ENCODE measurements at places on chromosomes 13 and 19.
A peak's percentile ranks its signal among the peaks of the same experiment; 100 is the strongest.

- no peak for DNase-seq
These were observed 310.0 kb downstream of the TEX29 start for GRCh38 chr13:111630406-111630805.

- DNase-seq, result peak; percentile 15
These were observed 195.5 kb downstream of the RGCC start for GRCh38 chr13:41652735-41653361.

DNA sequence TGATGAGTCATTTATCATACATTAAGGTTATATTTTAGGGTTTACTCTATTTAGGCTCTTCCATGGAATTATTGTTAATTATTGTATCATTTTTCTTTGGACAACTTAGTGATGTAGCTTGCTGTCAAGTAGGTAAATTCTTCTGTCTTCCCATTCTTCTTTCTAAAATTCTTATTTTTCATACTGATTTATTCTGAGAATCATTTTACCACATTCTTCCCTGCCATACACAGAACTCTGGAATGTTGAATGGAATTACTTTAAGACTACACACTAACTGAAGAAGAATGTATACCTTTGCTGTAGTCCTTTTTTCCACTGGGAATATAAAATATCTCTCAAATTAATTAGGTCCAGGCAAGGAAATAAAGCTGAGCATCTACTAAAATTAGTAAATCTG lies 24.5 kb upstream of the SLC7A1 start:
- no peak for DNase-seq

- peak; percentile 89 for DNase-seq
These were observed 1.5 kb upstream of the PNPLA6 start for GRCh38 chr19:7533925-7534480.

DNA sequence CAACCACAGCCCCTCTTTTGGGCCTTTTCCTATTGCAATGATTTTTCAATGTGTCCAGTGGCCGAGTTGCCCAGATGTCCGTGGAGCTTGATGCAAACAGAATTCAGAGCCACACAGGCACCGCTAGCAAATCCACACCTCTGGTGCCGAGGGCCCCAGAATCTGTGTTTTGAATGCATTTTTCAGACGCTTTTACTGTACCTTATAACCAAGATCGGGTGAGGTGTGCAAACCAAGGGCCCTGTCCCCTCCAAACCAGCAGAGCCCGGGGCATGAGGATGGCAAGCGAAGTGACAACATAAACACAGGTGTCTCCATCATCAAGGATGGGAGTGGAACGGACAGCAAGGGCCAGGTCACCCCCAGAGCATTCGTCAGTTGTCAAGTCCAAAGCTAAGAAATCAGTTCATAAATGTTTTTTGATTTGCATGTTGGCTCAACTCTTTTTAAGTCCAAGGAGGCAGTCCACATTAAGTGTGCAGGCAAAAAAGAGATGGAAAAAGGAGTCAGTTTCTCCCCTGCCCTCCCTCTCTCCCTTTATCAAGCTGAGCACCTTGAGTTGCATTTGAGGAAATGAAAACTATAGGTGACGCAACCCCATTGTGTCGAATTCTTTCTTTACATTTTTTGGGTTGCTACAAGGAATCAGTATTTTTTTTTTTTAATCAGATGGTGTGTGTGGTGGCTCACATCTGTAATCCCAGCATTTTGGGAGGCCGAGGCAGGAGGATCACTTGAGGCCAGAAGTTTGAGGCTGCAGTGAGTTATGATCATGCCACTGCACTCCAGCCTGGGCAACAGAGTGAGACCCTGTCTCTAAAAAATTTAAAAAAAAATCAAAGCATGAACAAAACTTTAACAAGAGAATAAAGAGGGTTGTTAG lies 2.9 kb downstream of the CCDC8 start:
- no peak for DNase-seq

GRCh38 chr13:113146750-113147149 lies 11.7 kb upstream of the PROZ start:
- DNase-seq, result no peak

- no peak for DNase-seq
These were observed 24.1 kb upstream of the WDFY2 start for GRCh38 chr13:51559946-51560735.

- DNase-seq, result no peak
These were observed 63.3 kb downstream of the POU4F1 start for GRCh38 chr13:78540058-78540457.

GRCh38 chr19:12994701-12995595 lies at the start of gene NFIX:
NFIX (plus strand) TSS chr19:12995475; CDS start chr19:12995838, 363 bp downstream.
- DNase-seq, result no peak

GRCh38 chr13:99396446-99396845 lies 89.2 kb upstream of the GPR183 start:
- no peak for DNase-seq

GRCh38 chr13:45335397-45336024 lies 5.5 kb downstream of the TPT1 start:
- no peak for DNase-seq

GRCh38 chr13:28717170-28717569 lies 1.6 kb downstream of the SLC46A3 start:
- DNase-seq, result no peak

DNA sequence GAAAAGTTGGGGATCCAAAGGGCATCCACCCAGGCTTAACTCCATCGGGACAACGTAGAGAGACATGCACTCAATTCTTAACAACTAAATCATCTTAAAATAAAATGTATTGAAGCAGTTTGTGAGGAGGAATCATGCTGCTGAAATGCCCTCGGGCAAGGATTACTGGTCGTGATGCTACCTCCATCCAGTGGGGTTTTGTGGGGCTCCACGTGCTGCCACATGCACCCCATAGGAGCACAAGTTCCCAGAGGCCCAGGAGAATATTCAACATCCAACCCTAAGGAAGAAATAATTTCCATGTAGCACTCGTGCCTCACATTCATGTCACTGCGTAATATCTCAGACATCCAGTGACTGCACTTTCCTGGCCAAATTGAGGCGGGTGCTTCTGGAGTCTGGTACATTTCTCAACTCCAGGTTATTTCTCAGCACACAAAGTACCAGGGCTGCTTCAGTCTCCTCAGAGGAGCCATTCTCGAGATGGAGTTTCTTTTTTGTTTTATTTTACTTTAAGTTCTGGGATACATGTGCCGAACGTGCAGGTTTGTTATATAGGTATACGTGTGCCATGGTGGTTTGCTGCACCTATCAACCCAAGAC lies 429.8 kb downstream of the FOXO1 start:
- no peak for DNase-seq

DNA sequence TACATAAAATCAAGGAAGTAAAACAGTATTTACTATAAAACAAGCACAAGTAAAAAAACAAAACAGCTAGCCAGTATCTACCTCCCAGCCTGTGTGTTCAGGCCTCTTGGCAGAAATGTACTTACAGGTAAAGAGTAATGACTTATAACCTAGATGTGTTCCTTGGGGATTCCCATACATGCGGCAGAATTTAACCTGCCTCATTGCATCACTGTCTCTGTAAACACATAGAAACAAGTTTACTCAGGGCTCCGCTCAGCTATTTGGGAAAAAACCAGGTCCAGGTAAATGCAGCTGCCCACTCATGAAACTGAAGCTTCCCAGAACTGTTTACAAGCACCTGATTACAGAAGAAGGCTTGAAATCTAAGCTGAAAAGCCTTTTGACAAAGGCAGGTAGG lies 50.7 kb upstream of the SERP2 start:
- DNase-seq, result no peak

DNA sequence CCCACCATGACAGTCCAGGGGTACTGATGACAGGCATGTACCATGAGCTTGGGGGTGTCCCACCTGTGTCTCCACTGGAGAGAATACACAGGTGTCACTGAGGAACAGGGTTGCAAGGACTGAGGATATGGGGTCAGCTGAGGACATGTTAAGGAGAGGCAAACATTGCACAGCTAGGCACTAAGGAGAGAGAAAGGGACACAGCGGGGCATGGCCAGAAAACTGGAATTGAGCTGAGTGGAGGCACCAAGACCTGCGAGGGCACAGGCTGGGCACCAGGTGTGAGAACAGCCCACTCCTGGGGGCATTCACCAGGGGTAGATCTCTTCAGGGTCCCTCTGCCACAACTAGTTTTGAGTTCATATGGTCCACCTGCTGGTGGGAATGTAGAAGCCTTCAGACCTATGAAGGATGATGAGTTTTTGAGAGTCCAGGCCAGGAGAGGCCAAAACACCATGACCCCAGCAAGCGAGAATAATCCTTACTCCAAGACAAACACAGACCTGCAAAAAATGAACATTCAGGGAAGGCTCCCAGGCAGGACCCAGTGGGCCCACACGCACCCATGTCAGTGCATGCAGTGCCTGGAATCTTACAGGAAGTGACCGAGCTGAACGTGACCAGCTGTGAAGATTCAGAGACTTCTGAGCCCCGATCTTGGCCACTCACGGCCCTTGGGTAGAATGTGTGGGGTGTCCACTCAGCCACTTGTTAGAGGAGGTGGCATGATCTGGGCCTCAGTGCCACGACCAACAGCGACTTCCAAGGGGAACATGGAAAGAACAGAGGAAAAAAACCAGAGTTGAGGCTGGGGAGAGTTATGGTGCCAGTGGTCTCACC lies 1.4 kb upstream of the ZNF584 start:
- no peak for DNase-seq

GRCh38 chr19:3555653-3556422 lies 1.5 kb downstream of the MFSD12 start:
- no peak for DNase-seq

DNA sequence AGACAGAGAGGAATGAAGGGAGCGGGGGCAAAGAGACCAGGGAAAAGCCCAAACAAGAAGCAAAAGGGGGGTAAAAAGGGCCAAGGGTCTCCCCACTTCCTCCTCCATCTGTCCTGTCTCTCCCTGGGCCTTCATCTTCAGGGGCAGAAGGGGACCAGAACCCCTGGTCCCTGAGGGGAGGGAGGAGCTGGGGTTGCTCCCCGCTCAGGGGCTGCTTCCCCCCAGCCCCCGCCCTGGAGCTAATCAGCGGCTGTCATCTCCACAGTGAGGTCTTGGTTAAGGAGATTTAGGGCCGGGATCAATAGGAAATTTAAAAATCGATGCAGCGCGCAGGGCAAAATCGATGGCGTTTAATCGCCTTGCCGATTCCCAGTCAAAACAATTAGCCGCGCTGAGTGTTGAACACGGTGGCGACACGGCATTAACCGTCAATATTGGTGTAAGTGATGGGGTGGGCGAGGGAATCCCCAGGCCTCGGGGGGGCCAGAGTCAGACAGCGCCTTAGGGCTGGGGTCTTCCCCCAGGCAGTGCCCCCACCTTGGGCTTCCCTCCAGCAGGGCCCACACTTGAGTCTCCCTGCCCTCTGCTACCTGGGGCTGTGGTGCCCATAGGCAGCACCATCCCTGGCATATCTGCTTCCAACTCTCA lies 29.5 kb upstream of the POU2F2 start:
- DNase-seq, result no peak

DNA sequence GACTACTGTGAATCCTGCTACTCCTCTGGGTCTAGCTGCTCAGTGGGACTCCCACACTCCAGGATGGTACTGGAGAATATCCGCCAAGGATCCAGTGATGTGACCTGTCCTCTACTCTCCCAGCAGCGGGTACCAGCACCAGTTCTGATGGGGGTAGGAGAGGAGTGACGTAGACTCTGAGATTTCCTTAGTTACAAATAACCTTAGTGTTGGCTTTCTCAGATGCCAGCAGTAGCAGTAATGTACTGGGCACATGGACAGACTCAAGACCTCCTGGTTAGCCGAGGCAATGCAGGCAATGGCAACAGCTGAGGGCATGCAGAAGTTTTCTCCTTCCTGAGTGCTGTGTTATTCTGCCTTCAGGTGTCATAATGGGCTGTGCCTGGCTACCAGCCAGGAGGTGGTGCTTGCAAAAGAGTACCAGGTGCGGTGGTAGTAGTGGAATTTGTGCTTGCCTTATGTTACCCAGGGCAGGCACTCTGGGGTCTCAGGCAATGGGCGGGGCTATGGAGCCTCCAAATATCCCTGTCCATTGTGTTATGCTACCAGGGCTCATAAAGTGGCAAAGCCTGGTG lies 105.3 kb upstream of the KLF5 start:
- no peak for DNase-seq

- no peak for DNase-seq
These were observed 95.7 kb downstream of the FNDC3A start for GRCh38 chr13:49071341-49071937.

GRCh38 chr13:70034286-70034685 lies 73.3 kb upstream of the ATXN8OS start:
- no peak for DNase-seq

DNA sequence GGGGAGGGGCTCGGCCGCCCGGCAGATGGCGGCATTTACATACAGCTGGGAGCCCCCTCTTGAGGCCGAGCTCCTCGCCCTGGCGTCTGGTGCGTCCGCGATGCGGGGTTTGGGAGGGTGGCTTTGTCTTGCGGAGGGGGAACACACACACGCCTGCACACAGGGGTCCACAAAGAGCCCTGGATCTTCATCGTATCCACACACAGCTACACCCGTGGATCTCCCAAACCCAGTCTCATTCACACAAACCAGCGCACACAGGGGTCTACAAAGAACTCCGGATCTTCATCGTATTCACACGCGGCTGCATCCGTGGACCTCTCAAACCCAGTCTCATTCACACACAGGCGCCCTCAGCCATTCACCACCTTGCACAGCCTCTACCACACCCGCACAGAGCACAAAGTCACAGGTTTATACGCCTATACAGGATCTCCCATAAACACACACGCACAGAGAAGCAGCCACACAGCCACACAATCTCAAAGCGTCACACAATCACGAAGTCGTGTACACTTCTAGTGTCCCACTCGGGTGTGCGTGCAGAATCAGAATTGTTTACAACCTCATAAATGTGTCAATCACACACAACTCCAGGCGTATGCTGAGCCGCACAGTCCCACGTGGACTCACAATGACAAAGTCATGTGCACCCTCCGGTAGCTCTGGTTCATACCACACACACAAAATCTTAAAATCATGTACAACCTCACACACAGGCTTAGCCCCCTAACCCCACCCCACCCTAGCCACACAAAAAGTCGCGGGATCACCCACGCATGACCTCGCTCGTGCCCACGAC lies 550 bp upstream of the DLL3 start:
- peak; percentile 54 for DNase-seq

DNA sequence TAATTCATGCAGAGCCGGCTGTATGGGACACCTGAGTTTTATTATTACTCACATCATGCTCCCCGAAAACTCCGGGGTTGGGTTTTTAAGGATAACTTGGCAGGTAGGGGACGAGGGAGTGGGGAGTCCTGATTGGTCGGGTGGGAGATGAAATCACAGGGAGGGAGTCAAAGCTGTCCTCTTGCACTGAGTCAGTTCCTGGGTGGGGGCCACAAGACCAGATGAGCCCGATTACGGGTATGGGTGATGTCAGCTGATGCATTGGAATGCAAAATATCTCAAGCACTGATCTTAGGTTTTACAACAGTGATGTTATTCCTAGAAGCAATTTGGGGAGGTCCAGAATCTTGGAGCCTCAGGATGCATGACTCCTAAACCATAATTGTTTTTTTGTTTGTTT lies 18.6 kb upstream of the COG3 start:
- DNase-seq, result peak; percentile 13
